ENCODE measurements at places on chromosomes 12 and 14.

GRCh38 chr14:77335576-77335975, 14.7 kb downstream of the GSTZ1 start:
- no peak for DNase-seq

DNA sequence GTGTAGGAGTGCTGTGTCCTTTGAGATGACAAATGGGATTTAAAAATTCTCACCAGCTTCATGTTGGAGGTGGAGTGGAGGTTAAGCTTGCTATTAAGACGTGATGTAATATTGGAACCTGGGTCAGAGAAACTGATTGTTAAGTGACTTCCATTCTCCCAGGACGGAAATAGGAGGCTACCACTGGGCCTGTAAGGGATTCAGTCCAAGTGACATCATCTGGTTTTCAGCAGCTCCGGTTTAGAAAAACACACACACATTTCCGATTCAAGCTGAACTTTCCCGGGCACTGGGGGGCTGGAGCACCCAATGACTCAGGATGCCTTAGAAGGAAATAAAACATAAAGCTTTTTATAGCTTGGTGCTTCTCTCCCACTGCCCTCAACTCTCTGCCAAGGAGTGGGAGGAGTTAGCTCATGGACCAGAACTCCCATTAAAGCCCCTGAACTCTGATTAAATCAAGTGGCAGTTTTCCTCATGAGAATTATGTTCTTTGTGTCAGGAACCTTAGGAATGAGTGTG, 12.4 kb downstream of the CALM1 start:
- no peak for DNase-seq

DNA sequence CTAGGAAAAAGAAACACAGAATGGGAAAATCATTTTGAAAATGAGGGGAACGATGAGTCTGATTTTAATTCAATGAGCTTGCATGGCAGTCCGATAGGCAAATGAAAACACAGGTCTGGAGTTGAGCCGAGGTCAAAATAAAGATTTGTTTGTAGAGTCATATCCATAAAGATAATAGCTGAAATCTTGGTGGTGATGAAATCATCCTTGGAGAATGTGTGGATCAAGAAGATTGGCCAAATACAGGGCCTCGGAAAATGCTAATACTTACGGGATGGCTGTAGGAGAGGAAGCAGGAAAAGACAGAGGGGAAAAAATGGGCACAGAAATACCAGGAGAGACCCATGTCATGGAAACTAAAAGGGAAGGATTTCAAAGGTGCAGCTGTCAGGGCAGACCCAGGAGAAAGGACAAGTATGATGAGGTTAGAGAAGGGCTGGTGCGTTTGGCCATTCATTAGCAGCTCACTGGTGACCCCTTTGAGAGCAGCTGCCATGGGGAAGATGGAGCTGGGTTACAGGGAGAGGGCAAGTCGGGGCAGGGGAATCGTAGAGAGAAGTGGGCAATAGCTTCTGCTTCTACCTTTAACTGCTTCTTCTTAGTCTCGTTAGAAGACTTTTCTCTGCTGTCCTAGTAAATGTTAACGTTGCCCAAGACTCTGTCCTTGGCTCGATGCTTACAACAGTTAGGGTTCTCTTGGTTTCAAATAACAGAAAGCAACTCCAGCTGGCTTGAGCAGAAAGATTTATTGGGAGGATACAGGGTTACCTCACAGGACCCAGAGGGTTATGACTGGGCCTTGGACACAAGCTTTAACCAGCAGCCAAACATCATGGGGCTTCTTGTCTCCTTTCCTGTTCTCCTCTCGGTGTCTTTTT, 161.8 kb downstream of the EFCAB11 start:
- DNase-seq, result no peak

DNA sequence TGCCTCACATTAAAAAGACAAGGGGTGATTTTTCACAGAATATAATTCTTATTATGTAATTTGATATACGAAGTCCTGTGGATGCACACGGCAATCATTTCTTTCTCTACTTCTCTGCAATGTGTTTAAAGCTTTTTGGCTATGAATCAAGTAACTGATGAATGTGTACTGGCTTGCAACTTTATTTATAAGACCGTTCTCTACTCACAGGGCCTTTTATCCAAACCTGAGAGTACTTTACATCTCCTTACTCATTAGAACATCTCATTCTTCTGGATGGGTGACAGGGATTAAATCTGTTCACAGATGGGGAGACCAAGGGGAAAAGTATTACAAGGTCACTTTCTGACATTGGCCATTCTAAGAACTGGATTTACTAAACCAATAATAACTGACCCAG, 215.8 kb upstream of the DIO2 start:
- no peak for DNase-seq

DNA sequence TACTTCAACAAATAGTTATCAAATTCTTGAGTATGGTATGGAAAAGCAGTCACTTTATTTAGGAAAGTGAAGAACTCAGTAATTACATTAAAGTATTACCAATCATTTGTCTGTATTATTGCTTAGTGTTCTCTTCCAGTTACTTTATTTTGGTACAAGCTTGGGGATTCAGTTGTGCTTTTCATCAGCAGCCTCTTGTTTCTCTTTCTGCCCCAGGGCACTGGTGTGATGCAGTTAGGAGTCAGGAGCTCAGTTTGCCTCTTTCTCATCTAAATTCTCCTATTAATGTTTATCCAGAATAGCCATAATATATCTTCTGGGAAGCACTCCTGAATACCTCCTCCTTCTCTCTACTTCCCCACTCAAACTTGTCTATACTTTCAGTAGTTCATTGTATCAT, 25.7 kb downstream of the PMCH start:
- DNase-seq, result no peak

- no peak for DNase-seq
Measured at GRCh38 chr12:13277293-13277692, 80.8 kb downstream of the EMP1 start.

DNA sequence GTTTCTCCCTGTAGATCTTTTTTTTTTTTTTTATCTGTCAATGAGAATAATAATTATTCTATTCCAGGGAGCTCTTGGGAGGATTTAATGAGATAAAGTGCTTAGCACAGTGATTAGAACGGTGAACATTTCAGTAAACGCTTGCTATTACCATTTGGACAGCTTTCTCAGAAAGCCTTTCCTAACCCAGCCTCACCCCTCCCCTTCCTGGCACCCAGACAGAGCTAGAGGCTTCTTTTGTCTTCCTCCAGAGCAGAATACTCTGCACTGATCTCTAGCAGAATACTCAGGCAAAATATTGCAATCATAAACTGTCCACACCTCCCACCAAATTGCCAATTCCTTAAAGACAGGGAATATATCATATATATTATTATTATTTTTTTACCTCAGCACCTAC, 66.6 kb downstream of the ERGIC2 start:
- no peak for DNase-seq

- DNase-seq, result no peak
Measured at GRCh38 chr14:59159169-59159568, 29.3 kb upstream of the DAAM1 start.

DNA sequence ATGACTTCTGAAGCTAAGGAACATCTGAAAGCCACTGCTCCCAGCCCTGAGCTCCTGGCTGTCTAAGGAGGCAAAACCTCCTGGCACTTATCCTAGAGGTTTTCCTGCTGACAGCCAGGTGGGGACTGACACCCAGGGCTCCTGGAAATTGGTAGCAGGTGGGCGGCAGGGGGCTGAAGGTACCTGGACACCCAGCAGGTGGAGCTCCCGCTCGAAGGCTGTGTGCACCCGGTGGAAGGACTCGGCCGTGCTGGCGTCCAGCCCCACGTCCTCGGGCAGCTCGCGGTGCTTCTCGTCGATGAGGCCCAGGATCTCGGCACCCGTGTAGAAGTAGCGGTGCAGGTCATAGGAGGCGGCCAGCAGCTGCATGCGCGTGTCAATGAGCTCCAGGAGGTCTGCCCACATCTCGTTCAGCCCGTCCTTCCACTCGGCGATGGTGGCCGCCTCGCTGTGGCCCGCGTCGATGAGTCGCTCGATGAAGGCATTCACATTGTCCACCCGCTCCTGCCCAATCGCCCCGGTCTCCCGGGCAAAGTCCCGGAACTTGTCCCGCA, 68.2 kb downstream of the PLEKHG3 start:
- DNase-seq, result no peak

GRCh38 chr14:26190646-26191045, 407.2 kb downstream of the NOVA1 start:
- no peak for DNase-seq

DNA sequence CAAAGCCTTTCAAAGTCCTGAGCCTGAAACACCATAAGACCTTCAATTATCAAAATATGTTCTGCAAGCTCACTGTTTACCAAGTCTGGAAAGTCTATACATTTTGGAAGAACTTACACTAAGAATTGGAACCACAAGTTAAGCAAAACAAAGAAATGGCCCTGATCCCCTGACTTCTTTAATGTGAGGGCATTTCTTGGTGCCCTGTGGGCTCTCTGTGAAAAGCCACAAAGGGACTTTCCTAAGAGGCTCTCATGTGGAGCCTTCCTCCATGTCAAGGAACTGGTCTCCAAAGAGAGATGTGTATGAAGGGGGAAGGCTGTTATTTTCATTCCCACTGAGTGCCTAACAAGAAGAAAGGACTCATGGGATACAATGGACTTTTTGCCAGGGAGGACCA, 13.5 kb upstream of the MYH6 start:
- DNase-seq, result no peak

GRCh38 chr14:59131938-59132795, 56.3 kb upstream of the DAAM1 start:
- no peak for DNase-seq

DNA sequence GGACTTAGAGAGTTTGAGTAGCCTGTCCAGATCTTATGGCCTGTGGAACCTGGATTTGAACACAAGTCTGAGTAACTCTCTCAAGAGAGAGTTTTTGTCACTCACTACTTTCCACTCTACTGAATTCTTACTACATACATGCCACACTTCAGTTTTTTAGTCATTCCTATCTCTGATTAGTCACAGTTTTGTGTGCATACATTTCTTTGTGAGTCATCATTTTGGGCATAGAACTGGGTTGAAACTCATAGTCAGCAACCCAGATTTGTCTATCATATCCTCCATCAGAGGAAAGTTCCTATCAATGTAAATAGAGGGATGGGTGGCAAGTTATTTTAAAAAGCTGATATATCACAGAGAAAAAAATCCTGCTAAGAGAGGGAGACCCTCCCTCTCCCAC, 42.9 kb downstream of the FLRT2 start:
- DNase-seq, result no peak

DNA sequence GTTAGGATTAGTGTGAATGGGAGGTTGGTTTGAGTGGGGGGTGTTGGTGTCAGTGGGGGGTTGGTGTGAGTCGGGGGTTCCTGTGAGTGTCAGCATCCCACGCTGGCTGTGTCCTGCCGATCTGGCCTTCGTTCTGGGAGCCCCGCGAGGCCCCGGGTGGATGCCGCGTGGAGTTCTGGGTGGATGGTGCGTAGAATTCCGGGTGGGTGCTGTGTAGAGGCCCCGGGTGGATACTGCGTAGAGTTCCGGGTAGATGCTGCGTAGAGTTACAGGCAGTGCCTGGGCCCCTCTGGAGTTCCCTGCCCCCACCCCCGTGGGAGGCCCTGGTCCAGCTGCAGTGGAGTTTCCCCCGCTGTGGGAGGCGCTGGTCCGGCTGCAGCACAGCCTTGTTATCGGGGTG, 8.7 kb downstream of the NOC4L start:
- no peak for DNase-seq

GRCh38 chr12:131067981-131068851, 114.5 kb downstream of the ADGRD1 start:
- no peak for DNase-seq

DNA sequence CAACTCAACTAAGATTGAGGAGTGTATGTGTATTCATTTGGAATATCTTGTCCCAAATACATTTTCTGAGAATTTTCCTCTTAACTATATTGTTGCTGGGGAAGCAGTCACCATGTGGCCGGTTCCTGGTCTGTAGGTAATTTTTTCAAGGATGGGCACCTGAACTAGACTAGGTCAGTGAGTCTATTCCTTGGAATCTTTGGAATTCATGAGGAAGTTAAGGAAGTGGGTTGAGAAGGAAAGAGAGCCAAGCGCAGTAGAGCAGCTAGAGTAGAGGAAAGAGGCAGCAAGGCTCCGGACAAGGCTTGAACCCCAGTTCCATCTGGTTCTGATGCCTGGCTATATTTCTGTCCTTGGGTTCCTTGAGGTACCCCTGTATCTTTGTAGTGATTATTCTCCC, 183.7 kb downstream of the DACT1 start:
- DNase-seq, result peak; percentile 55

DNA sequence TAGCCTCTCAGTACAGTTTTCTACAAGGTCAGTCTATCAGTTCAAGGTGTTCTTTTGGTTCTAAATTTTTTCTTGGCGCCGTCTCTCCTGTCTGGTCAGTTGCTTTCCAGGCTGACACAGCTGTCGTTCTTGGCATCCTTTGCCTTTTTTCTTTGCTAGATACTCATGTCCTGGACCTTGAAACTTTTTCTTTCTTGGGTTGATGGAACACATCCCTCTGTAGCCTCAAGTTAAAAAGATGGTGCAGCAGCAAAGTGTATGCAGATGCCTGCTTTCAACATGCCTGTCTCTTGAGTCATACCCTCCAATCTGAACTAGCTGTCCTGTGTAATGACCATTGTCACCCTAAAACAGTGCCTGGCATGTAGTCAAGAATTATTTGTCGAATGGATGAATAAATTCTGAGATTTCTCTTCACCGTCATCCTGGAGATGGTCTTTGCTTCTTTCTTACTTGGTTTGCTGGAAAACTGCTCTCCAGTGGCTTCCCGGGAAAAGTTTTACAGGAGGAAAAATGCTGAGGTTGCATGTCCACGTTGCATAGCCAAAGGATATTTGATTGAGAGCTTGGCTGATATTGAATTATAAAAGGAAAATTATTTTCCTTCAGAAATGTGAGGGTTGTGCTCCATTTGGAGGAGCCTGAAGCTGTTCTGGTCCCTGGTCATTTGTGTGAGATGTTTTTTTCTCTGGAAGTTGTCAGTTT, 4.6 kb downstream of the NYNRIN start:
- DNase-seq, result no peak

DNA sequence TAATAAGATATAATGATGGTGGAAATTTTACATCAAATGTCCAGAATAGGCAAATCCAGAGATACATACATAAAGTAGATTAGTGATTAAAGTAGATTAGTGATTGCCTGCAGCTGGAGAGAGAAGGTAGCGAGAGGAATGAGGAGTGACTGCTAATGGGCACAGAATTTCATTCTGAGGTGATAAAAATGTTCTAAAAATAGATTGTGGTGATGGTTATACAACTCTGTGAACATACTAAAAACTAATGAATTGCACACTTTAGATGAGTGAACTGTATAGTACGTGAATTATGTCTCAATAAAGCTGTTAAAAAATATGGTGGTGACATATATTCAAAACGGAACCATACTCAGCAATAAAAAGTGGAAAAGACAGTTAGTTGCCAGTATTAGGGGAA, 41.7 kb downstream of the PPP2R5E start:
- no peak for DNase-seq

- no peak for DNase-seq
Measured at GRCh38 chr14:76580967-76581366, 180.3 kb upstream of the VASH1 start.
